ENCODE measurements at places on chromosomes 3 and 15.

GRCh38 chr3:13088028-13089006 lies 15.1 kb upstream of the IQSEC1 start:
- no peak for DNase-seq

GRCh38 chr3:41329881-41330280 lies 130.6 kb downstream of the CTNNB1 start:
- DNase-seq, result no peak

DNA sequence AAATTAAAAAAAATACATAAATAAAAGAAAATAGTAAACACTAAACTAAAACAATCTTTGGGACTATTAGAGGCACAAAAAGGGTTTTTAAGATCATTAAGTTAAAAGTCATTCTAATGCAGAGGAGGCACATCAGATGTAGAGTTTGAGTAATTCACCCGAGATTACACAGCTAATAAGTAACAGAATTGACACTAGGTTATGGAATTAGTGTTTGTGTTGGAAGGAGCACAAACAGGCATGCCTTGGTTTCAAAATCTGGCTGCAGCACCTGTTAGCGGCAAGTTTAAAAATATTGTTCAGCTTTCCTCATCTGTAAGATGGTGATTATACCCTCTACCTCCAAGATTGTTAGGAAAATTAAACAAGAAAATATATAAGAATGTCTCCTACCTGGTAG lies 39.0 kb downstream of the RASA2 start:
- DNase-seq, result no peak

- no peak for DNase-seq
Measured at GRCh38 chr15:62494197-62494596, 329.1 kb upstream of the C2CD4B start.

GRCh38 chr3:124964387-124964786 lies 29.8 kb upstream of the MUC13 start:
- peak; percentile 17 for DNase-seq

GRCh38 chr3:94887065-94887464 lies 824.2 kb downstream of the NSUN3 start:
- no peak for DNase-seq

GRCh38 chr3:127822682-127823425 lies 539 bp upstream of the MGLL start:
- no peak for DNase-seq

GRCh38 chr15:99106417-99107220 lies 1.7 kb downstream of the SYNM start:
- no peak for DNase-seq

- DNase-seq, result peak; percentile 29
Measured at GRCh38 chr15:34753236-34753894, 1.4 kb downstream of the GJD2 start.

GRCh38 chr15:23566651-23567050 lies 1.2 kb downstream of the MKRN3 start:
- DNase-seq, result no peak

DNA sequence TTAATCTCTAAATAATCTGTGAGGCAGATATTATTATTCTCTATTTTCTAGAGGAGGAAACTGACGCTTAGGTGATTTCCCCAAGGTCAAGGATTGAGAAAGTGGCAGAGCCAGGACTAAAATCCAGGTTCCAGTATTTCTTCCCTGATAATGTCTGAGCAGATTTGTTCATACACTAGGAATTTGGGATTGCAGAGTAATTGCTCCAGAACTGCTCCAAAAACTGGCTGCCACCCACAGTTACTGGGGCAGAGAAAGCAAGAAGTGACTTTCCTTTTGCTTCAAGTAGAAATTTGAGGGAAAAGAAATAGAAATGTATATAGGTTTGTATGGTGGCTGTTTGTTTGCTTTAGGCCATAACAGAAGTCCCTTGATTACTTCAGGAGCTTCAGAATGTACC lies 60.6 kb downstream of the SLC12A8 start:
- no peak for DNase-seq

DNA sequence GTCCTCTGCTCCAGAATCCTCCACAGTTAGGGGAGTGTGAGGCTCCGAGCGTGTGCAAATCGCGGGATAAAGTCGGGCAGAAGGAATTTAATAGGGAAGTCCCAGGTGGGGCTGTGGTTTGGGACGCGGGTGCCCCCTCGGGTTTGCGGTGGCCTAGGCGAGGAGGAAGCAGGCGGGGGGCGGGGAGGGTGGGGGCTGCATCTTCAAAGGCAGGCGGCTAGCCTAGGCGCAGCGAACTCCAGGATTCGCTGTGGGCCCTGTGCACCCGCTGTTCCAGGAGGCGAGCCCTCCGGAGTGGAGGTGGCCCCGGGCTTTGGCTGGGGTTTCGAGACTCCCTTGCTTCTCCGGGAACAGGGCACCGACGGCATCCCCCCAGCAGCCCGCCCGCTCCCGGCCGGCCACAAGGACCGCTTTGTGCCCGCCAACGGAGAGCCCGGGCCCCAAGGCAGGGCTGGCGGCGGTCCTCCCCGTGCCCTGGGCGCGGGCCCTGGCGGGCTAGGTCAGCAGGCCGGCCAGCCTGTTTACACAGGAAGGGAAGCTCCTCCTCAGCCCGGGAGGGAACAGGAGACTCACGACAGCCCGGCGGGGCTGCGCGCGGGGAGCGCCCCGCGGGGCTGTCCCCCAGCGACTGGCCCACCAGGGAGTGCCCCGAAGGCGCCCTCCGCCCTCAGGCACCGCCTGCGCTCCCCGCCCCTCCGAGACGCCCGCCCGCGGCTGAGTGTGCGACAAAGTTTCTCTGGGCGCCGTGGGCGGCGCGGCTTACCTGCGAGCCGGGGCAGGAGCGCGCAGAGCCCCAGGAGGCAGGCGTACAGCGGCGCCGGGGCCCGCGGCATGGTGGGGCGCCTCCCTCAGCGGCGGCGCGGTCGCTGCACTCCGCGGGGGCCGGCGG lies 753 bp downstream of the ITGB5 start:
- peak; percentile 32 for DNase-seq

DNA sequence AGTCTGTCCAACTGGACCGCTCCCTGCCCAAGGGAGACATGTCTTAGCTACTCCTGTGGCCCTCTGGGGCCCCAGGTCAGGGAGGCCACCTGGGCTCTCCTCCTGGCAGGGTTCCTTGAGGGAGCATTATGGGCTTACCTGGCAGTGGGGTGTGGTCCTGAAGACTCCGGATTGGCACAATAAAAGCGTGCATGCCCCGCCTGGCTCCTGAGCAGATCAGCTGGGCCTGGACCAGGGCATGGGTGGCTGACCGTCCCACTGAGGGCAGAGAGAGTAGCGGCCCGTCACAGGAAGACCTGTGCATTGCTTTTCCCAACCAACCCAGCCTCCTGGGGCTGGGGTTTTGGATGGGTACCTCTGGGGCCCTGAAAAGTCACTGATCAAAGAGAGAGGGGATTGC lies 5.4 kb downstream of the ACOX2 start:
- DNase-seq, result no peak

GRCh38 chr3:149489060-149489690 lies 14.7 kb downstream of the TM4SF4 start:
- DNase-seq, result no peak

GRCh38 chr3:82927309-82928253 lies 1166.1 kb upstream of the GBE1 start:
- DNase-seq, result no peak

DNA sequence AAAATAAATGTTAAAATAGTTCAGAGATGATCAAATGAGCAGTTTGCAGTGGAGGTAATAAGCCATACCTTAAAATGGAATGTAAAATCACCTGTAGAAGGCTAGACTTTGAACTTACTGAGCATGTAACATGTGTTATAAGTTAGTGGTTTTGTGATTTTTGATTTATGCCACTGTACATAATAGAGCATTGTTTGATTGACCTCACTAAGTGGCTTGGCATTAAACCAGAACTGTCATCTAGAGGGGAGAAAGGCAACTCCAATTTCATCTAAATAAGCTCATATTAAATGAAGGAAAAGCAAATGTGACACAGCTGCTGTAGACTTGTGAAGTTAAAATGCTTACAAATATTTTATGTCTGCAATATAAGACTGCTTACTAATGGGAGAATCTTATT lies 387.9 kb downstream of the ZIC1 start:
- no peak for DNase-seq

- no peak for DNase-seq
Measured at GRCh38 chr3:42014921-42015533, 53.1 kb upstream of the ULK4 start.
